Fibroblast of lung (primary cell): ENCODE measurements at places on chromosomes 7 and 10. TPM values are rescaled to one million over a fixed set of nuclear protein-coding genes. Genes with fewer than 3 reads are reported as not detected.

IRF5 gene
- 0.33 TPM in 1 of 2 replicates, not detected in the other for total RNA-seq

PIK3AP1 gene
- total RNA-seq: 0.17 and 0.26 TPM in 2 replicates

DNA sequence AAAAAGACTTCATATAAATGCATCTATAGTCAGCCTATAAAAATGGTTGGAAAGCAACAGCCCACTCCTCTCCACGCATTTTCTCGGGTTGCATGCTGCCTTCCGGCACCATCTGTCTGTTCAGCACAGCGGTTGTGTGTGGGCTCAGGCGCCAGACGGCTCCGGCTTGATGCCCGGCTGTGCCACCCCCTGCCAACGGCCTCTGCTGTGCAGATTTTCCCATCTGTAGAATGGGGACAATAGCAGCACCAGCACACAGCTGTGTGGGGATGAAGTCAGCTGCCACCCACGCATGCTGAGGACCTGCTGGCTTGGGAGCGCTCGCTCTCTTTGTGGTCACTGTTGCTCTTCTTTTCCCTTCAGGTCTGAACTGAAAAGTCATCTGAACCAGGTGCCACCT, 19.5 kb downstream of the PRKAG2 start:
- DNase-seq: no peak

GRCh38 chr10:26242706-26243350, 26.3 kb downstream of the GAD2 start:
- no peak for DNase-seq
